ENCODE measurements at places on chromosomes 1 and 21.

GRCh38 chr1:212162635-212163034 is 122.6 kb upstream of the PPP2R5A start:
- H3K36me3 ChIP-seq: no peaks in the 10 kb centered on the region
- H3K27me3 ChIP-seq: no peaks in the 10 kb centered on the region
- H3K27ac ChIP-seq: no peak overlapping the region

GRCh38 chr1:205680073-205680851 is at the start of gene SLC45A3:
TSS of gene SLC45A3 (minus strand) at chr1:205680509. CDS start at chr1:205664656, 15,853 bp downstream.
- H3K4me1 ChIP-seq: peaks cover 19% of the 10 kb centered on the region
- H3K27me3 ChIP-seq: no peaks in the 10 kb centered on the region
- peak within 1 kb of the TSS; percentile 72 for H3K4me3 ChIP-seq
- no peak for DNase-seq
- no peaks in the 10 kb centered on the region for H3K36me3 ChIP-seq

- H3K36me3 ChIP-seq: no peaks in the 10 kb centered on the region
- H3K27me3 ChIP-seq: no peaks in the 10 kb centered on the region
- DNase-seq: no peak
- no peak overlapping the region for H3K27ac ChIP-seq
- H3K4me3 ChIP-seq: no peak overlapping the region
Observed at GRCh38 chr1:176157995-176158394, 49.1 kb downstream of the COP1 start.

GRCh38 chr1:211352985-211353515 is 26.4 kb downstream of the TRAF5 start:
- peaks cover 1% of the 10 kb centered on the region for H3K36me3 ChIP-seq
- no peak overlapping the region for H3K27ac ChIP-seq
- no peak for DNase-seq
- H3K4me1 ChIP-seq: no peaks in the 10 kb centered on the region
- no peak overlapping the region for H3K4me3 ChIP-seq
- H3K27me3 ChIP-seq: no peaks in the 10 kb centered on the region

DNA sequence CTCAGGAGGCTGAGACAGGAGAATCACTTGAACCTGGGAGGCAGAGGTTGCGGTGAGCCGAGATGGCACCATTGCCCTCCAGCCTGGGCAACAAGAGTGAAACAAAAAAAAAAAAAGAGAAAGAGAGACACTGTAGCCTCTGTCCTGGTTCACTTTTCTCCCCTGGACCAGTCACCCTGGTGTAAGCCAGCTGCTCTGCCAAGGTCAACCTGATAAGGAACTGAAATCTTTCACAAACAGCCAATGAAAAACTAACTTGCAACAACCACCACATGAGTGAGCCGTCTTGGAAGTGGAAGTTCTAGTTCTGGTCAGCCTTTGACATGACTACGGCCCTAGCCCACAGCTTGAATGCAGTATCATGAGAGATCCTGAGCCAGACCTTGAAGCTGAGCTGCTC is 36.8 kb upstream of the CXADR start:
- no peaks in the 10 kb centered on the region for H3K36me3 ChIP-seq
- DNase-seq: no peak
- peaks cover 5% of the 10 kb centered on the region for H3K4me1 ChIP-seq
- H3K27ac ChIP-seq: no peak overlapping the region
- no peaks in the 10 kb centered on the region for H3K27me3 ChIP-seq

GRCh38 chr1:232621050-232621449 is 8.9 kb downstream of the SIPA1L2 start:
- H3K4me3 ChIP-seq: no peak overlapping the region
- H3K27me3 ChIP-seq: no peaks in the 10 kb centered on the region
- no peaks in the 10 kb centered on the region for H3K36me3 ChIP-seq

GRCh38 chr1:33346927-33347649 is 26.2 kb upstream of the A3GALT2 start:
- H3K4me3 ChIP-seq: peak overlapping the region; percentile 74
- peak; percentile 95 for DNase-seq
- no peaks in the 10 kb centered on the region for H3K36me3 ChIP-seq
- peak overlapping the region; percentile 94 for H3K27ac ChIP-seq
